ENCODE measurements at places on chromosomes 3 and 15.
A peak's percentile ranks its signal among the peaks of the same experiment; 100 is the strongest.

DNA sequence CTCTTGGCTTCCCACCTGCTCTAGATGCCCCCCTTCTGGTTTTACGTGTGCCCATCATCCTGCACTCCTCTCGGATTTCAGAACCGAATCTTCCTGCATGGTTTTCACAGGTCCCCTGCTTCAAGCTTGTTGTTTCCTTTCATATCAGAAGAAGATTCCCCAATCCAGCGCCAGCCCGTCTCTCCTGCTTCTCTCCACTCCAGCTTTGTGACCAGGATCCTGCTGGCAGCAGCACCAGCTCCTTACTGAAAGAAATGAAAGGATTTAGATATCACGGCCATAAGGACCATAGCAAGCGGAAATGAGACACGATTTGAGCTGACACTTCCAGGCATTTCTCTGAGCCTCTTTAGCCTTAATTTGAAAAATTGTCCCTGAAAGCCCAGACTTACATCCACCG lies 180.3 kb upstream of the UBE3A start:
- DNase-seq: no peak

- DNase-seq: no peak
Measured at GRCh38 chr3:128590948-128591347, 59.7 kb downstream of the RPN1 start.

DNA sequence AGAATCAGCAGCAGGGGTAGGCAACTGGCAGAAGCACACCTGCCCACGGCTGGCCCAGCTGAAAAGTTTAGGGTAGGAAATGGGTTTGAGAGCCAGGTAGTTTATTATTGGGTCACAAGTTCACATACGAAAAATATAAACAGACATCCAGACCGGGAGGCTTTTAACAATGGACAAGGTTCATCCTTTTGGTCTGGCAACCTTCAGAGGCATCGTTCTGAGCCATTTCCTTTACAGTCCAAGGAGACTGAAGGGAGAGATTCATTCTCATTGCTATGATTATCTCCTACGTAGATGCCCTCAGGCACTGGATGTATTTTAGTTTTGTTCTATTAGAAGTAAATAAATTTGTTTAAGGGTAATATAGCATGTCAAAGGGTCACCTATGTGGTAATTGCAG lies 248.0 kb upstream of the THBS1 start:
- no peak for DNase-seq

DNA sequence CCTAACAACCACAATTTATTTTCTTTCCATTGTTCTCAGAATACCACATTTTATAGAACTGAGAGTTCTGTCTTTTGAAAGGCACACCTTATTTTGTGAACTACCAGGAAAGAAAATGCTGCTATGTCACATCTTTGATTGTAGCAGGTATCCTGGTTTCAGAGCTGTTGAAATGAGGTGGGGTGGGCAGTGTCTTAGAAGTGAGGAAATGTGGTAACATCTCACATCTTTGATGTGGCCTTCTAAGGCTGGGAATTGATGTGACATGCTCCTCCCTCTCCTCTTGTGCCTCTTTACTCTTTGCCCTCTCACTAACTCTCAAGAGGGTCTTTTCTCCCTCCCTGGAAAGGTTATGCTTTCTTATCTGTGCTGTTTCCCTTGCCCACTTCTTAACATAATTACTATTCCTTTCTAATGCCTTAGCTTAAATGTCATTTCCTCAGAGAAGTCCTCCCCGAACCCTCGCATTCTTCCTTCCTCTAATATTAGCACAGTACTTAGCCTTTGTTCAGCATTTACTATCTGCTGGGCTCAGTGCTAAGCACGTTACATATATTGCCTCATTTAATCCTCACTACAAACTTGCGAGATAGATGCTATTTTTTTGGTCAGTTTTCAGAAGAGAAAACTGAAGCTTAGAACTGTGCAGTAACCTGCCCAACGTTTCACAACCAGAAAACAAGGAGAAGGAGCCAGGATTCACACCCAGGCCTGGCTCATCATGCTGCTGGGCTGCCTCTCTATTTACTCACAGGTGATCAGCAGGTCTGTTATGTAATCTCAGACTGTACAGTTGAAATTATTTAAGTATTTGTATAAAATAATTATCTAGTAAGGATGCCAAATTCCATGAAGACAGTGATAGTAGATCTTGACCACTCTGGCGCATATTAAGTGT lies 24.0 kb upstream of the SPTSSB start:
- no peak for DNase-seq

GRCh38 chr15:45919806-45920205 lies 285.0 kb downstream of the SQOR start:
- DNase-seq: peak; percentile 66

DNA sequence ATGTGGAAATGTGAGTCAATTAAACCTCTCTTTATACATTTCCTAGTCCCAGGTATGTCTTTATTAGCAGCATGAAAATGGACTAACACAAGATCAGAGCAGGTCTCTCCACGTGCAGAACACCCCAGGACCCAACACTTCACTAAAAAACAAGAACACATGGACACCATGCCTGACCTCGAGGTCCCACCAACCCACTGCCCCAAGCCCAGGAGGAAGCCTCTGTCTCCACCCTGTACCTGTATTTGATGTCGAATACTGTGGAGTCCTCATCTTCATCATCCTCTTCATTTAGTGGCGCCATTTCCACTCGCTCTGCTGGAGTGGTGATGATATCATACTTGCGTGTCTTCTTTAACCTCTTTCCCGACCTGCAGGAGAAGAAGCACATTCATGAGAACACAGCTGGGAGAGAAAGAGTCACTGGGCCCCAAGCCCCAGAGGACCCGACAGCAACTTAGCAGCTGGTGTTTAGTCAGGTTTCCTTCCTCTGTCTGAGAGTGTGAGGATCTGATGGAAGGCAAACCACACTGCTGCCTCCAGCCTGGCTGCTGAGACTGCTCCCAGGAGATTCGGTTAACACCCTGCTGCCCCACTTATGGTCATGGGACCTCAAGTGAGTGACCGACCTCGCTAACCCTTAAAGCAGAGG lies 25.5 kb downstream of the FAM174B start:
- no peak for DNase-seq

- peak; percentile 25 for DNase-seq
Measured at GRCh38 chr3:129793942-129794310, 99.6 kb downstream of the TMCC1 start.

- DNase-seq: no peak
Measured at GRCh38 chr3:14476583-14477265, 63.4 kb downstream of the GRIP2 start.

DNA sequence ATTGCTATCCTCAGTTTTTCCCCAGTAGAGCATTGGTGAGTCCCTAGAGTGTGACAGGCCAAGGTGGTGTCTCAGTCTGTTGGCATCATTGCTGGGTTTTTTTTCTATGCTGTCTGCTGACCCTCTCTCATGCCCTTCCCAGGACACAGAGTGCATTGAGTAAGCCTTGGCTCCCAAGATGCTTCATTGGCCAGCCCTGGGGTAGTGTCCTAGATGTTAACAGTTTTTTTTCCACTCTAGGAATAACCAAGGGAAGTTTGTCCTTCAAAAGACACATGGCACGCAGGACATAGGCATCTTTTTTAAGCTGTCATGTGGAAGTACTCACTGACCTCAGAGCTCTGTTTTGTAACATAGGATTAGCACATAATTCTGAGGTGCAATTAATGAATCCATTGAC lies 19.5 kb downstream of the ADAMTSL3 start:
- DNase-seq: no peak

DNA sequence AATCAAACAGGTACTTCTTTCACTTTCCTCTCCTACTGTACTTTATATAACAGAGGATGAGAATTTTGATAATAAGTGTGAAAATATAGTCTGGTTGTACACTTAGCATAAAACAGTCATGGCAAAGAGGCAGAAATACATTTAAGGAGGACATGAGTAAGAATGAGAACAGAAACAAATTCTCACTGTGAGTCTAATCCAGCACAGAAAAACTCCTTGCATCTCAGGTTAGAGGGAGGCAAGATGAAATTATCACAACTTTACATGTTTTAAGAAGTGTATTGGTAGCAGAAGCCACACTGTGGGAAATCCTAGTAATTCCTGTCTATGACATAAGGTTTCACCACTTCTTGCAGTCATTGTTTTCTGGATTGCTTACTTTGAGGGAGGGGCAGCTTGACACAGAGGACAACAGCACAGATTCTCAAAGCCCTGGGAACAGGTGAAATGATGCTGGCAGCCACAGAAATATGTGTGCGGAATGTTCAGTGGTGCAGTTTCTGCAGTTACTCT lies 733.6 kb upstream of the GBE1 start:
- DNase-seq: no peak

Data from ACHN (cell line).